Activated CD4-positive, alpha-beta T cell treated with anti-CD3 and anti-CD28 coated beads, Interleukin-2, amount 10 ng/mL, durations not matched to agents 24 days and 14 days (primary cell): ENCODE measurements at places on chromosomes 3 and 15. TPM values are rescaled to one million over a fixed set of nuclear protein-coding genes. Genes with fewer than 3 reads are reported as not detected.

DNA sequence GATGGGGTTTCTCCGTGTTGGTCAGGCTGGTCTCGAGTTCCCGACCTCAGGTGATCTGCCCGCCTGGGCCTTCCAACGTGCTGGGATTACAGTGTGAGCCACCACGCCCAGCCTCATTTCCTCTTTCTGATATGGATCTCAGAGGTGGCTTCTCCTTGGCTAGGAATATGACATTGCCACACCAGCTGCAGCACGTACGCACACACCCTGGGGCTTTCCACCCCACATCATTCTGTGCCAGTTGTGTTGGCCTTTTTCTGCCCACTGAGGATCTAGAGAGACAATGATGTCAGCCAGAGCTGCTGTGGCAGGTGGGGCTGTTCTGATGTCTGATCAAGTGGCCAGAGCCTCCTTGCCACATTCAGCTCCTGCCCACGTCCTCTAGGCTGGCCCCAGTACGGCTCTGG lies 29.0 kb downstream of the TMEM45A start:
- H3K4me1 ChIP-seq, result no peaks in the 10 kb centered on the region
- no peak for DNase-seq
- H3K4me3 ChIP-seq, result no peak overlapping the region
- no peaks in the 10 kb centered on the region for H3K36me3 ChIP-seq

The ZNF385D gene
- total RNA-seq, result not detected in 2 replicates

DNA sequence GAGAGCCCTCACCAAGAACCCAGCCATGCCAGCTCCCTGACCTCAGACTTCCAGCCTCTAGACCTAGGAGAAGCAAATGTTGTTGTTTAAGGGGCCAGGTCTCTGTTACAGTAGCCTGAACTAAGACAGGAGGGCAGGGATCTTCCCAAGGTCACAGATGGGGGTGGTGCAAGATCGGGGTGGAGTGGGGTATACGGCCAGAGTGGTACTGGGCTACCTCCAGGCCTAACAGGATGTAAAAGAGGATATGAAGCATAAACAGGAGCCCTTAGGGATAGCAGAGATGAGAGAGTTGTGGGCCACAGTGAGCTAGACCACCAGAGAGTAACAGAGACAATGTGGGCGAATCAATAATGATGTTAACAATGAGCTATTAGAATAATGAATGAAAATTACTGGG lies 82.9 kb downstream of the TOP2B start:
- DNase-seq, result no peak
- no peaks in the 10 kb centered on the region for H3K36me3 ChIP-seq
- no peak overlapping the region for H3K27ac ChIP-seq
- H3K4me1 ChIP-seq, result no peaks in the 10 kb centered on the region
- H3K27me3 ChIP-seq, result peaks cover 1% of the 10 kb centered on the region

GRCh38 chr3:89490129-89490528 lies 382.7 kb downstream of the EPHA3 start:
- H3K27me3 ChIP-seq, result no peaks in the 10 kb centered on the region
- no peak for DNase-seq
- no peak overlapping the region for H3K4me3 ChIP-seq
- no peaks in the 10 kb centered on the region for H3K4me1 ChIP-seq
- H3K27ac ChIP-seq, result no peak overlapping the region
- no peaks in the 10 kb centered on the region for H3K36me3 ChIP-seq

GRCh38 chr3:116051040-116051439 lies 394.2 kb downstream of the LSAMP start:
- H3K4me1 ChIP-seq, result no peaks in the 10 kb centered on the region
- no peak for DNase-seq
- H3K36me3 ChIP-seq, result no peaks in the 10 kb centered on the region

DNA sequence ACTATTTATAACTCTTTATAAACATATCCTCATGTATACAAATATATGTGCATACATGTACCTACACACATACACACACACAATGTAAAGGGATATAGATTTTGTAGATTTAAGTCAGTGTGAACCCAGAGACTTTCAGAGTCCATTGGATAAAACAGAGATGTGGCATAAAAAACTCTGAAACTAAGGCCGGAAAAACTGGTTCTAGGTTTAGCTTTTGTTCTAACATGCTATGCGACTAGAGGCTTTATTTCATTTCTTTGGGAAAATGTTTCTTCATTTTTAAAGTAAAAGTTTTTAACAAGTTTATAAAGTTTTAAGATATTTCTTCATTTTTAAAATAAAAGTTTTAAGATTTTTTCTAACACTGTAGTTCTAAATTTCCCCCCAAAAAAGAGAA lies 36.7 kb downstream of the ZPLD1 start:
- H3K36me3 ChIP-seq, result no peaks in the 10 kb centered on the region
- H3K27ac ChIP-seq, result no peak overlapping the region
- H3K27me3 ChIP-seq, result peaks cover under 1% of the 10 kb centered on the region
- no peak for DNase-seq
- no peaks in the 10 kb centered on the region for H3K4me1 ChIP-seq

DNA sequence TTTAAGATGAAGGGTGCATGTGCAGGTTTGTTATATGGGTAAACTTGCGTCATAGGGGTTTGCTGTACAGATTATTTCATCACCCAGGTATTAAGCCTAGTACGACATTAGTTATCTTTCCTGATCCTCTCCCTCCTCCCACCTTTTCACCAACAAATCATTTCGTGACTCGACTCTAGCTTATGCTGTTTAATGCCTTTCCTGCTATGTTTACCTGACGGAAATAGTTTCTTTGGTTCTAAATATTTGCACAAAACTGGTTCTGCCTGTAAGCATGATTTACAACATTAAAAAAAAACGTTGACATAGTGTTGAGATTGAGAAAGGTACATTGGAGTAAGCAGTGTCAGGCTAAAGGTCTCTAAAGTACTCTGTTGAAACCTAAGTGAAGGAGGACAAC lies 2.4 kb downstream of the GNL3 start:
- H3K27ac ChIP-seq, result peak overlapping the region; percentile 50
- H3K27me3 ChIP-seq, result peaks cover 1% of the 10 kb centered on the region
- no peak for DNase-seq
- peaks cover 41% of the 10 kb centered on the region for H3K4me1 ChIP-seq
- peak overlapping the region; percentile 46 for H3K4me3 ChIP-seq

GRCh38 chr15:36978126-36978525 lies 122.2 kb downstream of the MEIS2 start:
- no peak overlapping the region for H3K27ac ChIP-seq
- DNase-seq, result no peak
- H3K4me1 ChIP-seq, result no peaks in the 10 kb centered on the region
- no peaks in the 10 kb centered on the region for H3K36me3 ChIP-seq
- no peaks in the 10 kb centered on the region for H3K27me3 ChIP-seq
- H3K4me3 ChIP-seq, result no peak overlapping the region

DNA sequence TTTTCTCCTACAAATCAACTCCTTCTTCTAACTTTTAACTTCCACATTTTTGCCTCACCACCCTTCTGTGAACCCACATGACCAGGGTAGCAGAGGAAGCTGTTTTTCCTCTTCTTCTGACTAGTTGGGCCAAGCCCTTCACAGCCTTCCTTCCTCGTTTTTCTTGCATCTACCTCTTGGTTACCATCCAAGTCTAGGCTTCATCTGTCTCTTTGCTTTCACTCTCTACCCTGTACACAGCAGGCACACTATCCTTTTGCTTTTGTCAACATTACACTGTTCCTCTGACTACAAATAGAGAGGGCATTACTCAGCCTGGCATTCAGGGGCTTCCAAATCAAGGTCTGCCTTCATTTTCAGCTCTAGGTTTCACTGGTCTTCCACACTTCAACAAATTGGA lies 22.0 kb downstream of the SLC9A9 start:
- no peaks in the 10 kb centered on the region for H3K27me3 ChIP-seq
- no peak overlapping the region for H3K27ac ChIP-seq
- H3K4me1 ChIP-seq, result peaks cover 36% of the 10 kb centered on the region
- peaks cover 7% of the 10 kb centered on the region for H3K36me3 ChIP-seq

DNA sequence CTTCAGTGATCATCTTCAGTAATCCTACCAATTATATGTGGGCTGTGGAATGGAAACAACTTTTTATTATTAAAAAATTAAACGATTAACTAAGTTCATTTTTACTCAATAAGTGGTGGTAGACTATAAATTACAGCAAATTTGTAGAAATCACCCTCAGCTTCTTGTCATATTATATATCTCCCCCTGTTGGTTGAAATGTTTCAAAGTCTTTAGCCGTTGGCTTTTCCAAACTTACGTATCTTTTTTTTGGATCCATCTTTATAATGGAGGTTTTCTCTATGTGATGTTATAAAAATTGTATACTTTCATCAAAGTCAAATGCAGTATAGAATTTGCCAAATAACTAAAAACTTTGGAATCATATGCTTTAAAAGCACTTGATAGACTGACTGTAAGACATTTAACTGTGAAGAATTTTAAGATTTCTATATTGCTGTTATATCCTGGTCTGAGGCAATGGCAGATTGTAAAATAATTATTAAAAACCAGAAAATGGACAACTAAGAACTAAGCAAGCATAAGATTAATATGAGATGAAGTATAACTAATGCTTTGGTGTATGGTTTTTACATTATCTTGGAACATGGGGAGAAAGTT lies 44.7 kb downstream of the ATP11B start:
- no peak for DNase-seq
- H3K4me1 ChIP-seq, result peaks cover 6% of the 10 kb centered on the region
- no peaks in the 10 kb centered on the region for H3K27me3 ChIP-seq
- no peak overlapping the region for H3K4me3 ChIP-seq
- peaks cover 42% of the 10 kb centered on the region for H3K36me3 ChIP-seq

The EIF4G1 gene
- 680 and 700 TPM in 2 replicates for total RNA-seq

DNA sequence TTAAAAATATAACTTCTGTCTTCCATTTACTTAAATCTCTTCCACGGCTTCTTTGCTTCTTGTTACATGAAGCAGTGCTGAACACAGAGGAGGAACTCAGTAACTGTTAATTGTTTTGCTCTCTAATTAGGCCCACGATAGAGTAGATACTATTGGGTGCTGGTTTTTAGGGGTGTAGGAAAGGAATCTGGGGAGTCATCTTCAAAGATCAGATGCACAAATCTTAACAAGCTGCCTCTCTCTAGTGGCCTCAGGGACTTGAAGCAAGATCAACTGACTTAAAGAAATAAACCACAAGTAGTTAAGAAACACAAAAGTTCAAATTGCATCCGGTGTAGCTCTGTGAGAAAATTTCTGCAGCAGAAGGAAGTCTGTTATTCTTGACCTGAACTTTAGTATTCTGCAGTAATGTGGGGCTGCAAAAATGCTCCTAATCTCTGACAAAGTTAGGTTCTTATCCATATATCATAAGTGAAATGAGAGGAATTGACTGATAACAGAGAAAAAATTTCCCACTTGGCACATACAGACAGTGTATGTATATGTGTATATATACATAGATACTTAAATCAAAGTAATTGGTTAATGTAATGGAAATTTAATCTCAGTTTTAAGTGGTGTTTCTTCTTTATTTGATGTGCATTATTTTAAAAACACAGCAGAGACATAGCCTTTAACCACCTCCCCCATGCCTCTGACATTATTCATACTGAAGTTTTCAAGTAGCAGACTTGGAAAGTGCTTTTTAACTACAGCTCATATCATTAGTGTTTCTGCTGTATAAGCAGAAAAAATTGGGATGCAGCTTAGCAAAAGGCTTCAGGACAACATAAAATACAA lies 51.8 kb downstream of the CHST2 start:
- H3K27ac ChIP-seq, result peak overlapping the region; percentile 96
- H3K36me3 ChIP-seq, result peaks cover 12% of the 10 kb centered on the region
- H3K27me3 ChIP-seq, result no peaks in the 10 kb centered on the region
- peak overlapping the region; percentile 76 for H3K4me3 ChIP-seq
- peak; percentile 77 for DNase-seq

The FILIP1L gene
- 1.2 and 1.4 TPM in 2 replicates for total RNA-seq

The FRMD4B gene
- 59.1 and 60.9 TPM in 2 replicates for total RNA-seq

DNA sequence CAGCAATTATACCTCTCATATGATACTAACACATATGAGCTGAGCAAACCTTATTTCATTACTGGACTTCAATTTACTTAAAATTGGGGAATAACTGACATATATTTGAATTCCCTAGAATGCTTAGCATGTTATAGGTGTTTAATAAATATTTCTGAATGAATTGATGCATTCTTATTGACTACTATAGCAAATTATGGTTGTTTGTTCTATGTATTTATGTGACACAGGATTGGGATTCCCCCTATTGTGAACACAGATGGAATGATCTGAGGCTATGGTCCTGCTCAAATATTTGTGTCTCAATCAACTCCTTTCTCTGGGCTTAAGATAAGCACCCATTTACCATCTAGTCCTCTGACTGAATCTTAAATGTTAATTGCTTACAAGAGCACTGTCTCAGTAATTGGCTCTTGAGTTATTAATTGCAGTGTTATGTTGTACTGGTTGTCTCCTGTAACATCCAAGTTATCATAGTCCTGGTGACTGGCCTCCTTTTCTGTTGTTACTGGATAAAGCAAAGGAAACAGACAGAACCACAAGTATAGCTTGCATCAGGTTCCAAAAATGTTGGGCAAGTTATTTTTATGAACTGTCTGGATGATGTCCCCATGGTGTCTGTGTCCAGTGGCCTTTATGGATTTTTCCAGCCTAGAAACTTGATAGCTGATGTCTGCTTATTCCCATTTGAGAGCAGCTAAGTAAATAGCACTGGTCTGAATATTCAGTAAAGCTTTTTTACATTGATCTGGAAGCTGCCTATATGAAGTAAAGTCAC lies 2.3 kb upstream of the UACA start:
- DNase-seq, result no peak
- H3K27me3 ChIP-seq, result peaks cover 41% of the 10 kb centered on the region
- no peaks in the 10 kb centered on the region for H3K36me3 ChIP-seq
- H3K27ac ChIP-seq, result no peak overlapping the region
- H3K4me3 ChIP-seq, result no peak overlapping the region

DNA sequence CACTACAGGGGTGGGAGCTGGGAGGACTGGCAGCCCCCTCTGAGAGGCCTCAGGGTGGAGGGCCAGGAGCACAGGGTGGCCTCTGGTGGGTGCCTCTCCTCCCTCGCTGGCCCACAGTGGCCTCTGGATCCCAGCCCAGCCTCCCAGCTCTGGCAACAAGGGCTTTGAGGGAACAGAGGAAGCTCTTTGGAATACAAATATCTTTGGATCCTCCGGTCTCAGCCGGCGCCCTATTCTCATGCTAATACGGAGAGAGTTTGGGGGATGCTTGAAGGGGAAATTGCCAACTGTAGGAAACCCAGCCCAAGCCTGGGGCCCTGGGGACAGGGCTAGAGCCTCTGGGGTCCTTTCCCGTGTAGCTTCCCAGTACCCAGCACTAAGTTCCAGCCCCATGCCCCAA lies 33.4 kb upstream of the INSYN1 start:
- no peak overlapping the region for H3K4me3 ChIP-seq
- no peak overlapping the region for H3K27ac ChIP-seq
- DNase-seq, result no peak
- H3K4me1 ChIP-seq, result no peaks in the 10 kb centered on the region
- H3K27me3 ChIP-seq, result no peaks in the 10 kb centered on the region

GRCh38 chr3:124791142-124791541 lies 60.9 kb downstream of the UMPS start:
- H3K4me1 ChIP-seq, result peaks cover 13% of the 10 kb centered on the region
- H3K27me3 ChIP-seq, result peaks cover 8% of the 10 kb centered on the region
- H3K36me3 ChIP-seq, result no peaks in the 10 kb centered on the region
- no peak overlapping the region for H3K27ac ChIP-seq

The TFRC gene
- 725 and 748 TPM in 2 replicates for total RNA-seq

GRCh38 chr3:2597615-2598014 lies 498.9 kb downstream of the CNTN4 start:
- H3K27ac ChIP-seq, result no peak overlapping the region
- no peaks in the 10 kb centered on the region for H3K36me3 ChIP-seq
- H3K4me1 ChIP-seq, result no peaks in the 10 kb centered on the region
- no peak overlapping the region for H3K4me3 ChIP-seq
- DNase-seq, result no peak

- no peak overlapping the region for H3K4me3 ChIP-seq
- peaks cover 3% of the 10 kb centered on the region for H3K36me3 ChIP-seq
- H3K27ac ChIP-seq, result no peak overlapping the region
- DNase-seq, result no peak
- H3K27me3 ChIP-seq, result no peaks in the 10 kb centered on the region
Observed at GRCh38 chr15:89828281-89829145, 13.9 kb upstream of the ANPEP start.
